ENCODE measurements at places on chromosomes 3 and 15.

DNA sequence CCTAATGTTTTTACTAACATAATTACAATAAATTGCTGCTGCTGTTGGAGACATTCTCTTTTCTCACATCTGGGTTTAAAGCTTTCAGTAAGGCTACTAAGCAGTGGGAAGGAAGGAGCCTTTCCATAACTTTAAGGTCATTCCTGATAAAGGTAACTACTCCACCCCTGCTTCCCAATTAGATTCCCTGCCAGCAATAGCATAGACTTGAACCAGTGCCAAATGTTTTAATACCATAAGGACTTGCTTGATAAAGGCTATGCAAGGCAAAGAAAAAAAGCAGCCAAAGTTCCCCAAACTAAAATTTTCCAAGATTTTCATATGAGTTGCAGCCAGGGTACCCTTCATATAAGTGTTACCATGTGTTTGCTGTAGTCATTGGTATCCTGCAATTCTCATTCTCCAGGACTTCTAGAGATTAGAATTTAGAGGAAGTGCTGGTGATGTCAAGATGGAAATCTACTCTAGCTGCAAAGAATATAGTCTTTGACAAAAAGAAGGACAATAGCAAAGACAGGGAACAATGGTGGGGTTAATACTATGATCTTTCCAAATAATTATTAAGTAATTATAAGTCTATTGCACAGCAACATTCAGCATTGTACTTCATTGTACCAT is 106.1 kb downstream of the FILIP1L start:
- DNase-seq = no peak

- DNase-seq = no peak
Observed at GRCh38 chr3:146593776-146594175, 11.4 kb downstream of the PLSCR5 start.

DNA sequence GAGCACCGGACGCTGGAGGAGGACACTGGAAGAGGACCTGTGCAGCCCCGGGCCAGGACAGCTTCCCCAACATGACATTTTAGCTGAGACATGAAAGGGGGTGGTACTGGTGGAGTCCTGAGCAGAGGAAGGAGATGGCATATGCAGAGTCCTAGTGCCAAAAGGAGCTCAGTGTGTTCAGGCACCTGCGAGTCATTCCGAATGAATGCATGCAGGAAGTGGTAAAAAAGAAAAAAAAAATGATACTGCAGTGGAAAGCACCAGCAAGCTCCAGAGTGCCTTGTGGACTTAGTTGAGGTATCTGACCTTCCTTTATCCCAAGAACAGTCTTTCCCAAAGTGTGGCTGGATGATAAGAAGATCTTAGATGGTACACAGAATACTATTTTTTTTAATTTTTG is 6.6 kb upstream of the ZNF148 start:
- no peak for DNase-seq

DNA sequence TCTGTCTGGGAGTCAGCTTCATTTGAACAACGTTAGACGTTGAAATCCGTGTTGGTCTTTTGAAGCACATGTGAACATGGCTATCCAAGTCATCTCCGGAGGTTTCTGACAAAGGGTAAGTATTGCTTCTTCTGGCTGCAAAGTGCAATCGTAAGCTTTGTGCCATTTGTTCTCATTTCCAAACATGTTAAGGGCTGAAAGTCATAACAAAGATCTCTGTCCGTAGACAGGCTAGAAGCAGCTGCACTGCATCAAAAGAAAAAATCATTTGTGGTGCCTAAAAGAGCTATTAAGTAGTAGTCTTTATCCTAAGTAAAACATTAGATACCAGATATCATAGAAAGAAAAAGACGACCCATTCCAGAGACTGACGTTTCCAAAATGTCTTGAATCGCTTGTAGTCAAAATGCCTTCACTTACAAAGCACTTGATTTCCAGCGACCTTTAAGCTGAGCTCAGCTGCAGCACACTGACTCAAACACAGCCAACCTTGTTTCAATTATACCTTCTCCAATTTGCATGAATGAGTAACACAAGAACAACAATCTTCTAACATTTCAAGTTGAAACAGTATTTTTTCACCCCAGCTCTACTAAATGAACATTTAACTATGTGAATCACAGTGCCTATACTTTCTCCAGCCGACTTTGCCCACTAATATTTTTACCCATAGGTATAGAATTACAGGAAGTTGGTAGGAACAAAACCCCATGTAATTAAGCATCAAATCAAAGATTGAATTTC is 76.6 kb downstream of the NEDD4 start:
- DNase-seq = no peak

- no peak for DNase-seq
Observed at GRCh38 chr3:170749765-170750477, 120.1 kb downstream of the RPL22L1 start.

Measured in pancreas (tissue), 10 donors.